ENCODE measurements at places on chromosomes 12 and 14.

DNA sequence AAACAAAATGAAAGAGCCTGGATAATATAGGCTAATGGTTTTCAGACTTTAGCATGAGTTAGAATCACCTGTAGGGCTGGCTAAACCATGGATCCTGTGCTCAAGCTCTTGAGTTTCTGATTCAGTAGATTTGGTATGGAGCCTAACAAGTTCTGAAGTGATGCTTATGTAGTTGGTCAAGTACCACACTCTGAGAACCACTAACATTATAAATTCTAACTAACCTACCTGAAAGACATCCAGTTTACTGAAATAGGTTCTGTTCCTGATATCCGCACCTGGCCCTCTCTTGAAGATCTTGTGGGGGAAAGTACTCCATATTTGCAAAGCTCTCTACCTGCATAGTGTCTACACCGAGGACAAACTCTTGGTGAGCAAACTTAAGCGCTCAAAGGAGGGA is 59.4 kb upstream of the VSX2 start:
- no peak for DNase-seq

- no peak for DNase-seq
These were observed 90.2 kb upstream of the USP44 start for GRCh38 chr12:95641299-95641952.

DNA sequence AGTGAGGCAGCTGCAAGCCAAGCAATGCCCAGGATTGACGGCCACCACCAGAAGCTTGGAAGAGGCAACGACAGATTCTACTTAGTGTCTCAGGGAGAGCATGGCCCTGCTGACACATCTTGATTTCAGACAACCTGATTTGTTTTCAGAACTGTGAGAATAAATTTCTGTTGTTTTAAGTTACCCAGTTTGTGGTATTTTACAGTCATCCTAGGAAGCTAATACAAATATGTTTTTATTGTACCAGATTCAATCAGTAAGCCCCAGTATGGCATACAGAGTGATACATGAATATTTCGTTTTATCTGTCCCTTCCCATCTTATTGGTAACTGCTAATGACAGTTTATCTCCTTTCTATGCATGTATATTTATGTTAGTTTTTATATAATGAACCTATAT is 62.3 kb downstream of the SAMD4A start:
- DNase-seq: no peak

DNA sequence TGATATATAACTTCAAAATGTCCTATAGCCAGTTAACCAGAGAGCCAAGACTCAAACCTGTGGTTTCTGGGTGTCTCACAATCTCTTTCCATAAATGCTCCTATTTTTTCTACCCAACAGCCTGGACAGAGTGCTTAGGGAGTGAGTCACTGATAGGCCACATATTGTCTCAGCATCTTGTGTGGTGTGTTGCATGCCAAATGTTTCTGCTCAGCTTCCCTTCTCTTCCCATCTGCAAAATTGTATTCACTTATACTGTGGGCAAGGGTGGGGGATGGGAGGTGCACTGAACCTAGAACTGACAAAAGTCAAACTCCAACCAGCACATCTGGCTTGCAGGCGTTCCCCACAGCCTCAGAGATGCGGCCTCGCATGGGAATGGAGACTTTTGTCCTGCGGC is 123.3 kb downstream of the KCNA5 start:
- no peak for DNase-seq
